CD4-positive, alpha-beta T cell treated with Interleukin-2 at 100 ng/mL for 4 hours (primary cell): ENCODE measurements at places on chromosomes 12 and 14.

DNA sequence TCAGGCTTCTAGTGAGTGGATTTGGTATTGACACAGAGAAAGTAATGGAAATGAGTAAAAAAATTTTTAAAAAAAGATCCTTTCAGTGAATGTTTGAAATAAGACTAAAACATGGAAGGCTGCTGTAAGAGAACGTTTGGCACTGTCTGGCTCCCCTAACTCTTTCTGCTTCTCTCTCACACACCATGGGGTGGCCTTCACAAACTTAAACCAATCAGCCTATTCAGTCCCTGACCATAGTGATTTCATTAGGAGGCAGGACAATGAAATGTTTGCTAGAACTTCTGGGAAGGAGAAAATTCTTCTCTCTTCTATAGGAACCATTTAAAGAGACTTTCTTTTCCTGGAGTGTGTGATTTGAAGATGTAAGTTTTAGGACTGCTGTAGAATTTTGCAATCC, 84.2 kb upstream of the GRIN2B start:
- no peak for DNase-seq

DNA sequence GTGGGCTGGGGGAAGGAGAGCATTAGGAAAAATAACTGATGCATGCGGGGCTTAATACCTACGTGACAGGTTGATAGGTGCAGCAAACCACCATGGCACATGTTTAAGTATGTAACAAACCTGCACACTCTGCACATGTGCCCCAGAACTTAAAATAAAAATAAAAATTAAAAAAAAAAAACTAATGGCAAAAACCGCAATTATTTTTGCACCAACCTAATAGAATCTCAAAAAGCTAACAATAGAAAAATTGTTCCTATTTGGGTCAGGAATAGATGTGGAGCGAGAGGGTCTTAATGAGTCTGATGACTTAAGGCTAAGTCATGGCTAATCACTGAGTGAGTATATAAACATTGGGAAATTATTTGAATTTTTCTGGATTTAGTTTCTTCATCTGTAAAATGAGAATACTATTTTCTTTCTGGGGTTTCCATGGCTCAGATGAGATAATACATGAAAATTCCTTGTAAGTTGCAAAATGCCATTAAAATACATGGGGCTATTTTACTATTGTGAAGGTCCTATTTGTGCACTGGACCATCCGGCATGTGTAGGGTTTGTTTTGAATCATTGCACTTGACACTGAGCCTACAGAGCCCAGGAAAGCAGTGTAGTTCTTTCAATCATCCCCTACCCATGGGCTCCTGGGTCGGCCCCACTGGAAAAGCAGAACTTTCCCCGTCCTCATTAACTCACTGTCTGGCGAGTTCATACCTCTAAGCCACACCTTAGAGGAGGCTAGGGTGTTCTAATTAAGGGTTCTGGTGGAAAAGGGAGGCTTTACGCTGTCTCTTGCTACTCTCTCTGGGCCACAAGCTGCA, 164.1 kb upstream of the NTF3 start:
- DNase-seq = no peak

GRCh38 chr12:25433581-25434325, 119.3 kb downstream of the LMNTD1 start:
- no peak for DNase-seq

DNA sequence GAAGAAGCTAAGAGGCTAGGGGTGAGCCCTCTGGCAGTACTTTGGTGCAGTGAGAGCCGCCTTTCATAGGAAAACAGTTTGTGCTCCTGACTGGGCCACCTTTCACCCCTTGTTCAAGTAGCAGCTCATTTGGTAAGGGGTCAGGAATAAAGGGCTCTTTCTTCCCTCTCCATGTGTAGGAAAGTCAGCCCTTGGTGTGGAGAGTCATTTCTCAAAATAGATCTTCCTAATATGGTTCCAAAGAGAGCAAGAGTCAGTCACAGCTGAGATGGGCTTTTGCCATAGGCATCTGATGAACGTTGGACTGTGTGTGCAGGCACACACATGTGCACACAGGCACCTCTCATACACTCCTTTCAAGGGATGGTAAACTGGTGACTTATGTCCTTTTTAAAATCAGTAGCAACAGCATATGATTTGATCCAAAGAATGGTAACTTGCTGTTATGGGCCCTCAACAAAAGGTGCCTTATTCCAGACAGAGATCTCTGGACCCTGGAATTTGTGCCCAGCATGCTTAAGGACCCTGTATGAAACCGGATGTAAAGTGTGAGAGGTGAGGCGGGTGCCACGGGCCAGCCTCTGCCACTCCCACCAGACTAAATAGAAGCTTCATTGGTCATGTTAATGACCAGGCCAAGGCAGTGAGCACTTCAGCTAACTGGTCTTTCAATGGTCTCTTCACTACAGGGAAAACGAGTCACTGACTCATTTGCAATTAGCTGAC, 16.7 kb upstream of the RIC8B start:
- no peak for DNase-seq

- no peak for DNase-seq
Observed at GRCh38 chr14:92880851-92881250, 42.1 kb upstream of the CHGA start.

GRCh38 chr14:94081386-94081820, 293 bp downstream of the IFI27L1 start:
- DNase-seq = no peak

DNA sequence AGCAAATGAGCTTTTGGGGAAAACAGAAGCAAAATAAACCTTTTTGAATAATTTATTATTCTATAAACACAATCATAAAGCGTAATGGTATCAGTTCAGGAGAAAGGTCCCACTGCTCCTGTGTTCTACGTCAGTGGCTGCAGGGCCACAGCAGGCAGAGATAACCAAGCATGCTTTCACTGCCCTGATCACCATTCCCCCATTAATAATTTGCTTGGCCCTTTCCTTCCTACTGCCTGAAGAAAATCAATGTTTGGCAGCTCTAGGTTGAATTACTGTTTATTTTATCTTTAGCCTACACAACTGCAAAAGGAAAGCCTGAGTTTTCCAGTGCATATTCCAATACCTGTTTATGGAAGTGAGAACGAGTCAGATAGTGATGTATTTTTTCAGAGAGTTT, 369.9 kb downstream of the DIO2 start:
- DNase-seq = no peak

GRCh38 chr14:51691176-51691575, 39.5 kb downstream of the FRMD6 start:
- DNase-seq = no peak

- DNase-seq = no peak
Observed at GRCh38 chr12:132305991-132306884, 23.2 kb downstream of the GALNT9 start.

DNA sequence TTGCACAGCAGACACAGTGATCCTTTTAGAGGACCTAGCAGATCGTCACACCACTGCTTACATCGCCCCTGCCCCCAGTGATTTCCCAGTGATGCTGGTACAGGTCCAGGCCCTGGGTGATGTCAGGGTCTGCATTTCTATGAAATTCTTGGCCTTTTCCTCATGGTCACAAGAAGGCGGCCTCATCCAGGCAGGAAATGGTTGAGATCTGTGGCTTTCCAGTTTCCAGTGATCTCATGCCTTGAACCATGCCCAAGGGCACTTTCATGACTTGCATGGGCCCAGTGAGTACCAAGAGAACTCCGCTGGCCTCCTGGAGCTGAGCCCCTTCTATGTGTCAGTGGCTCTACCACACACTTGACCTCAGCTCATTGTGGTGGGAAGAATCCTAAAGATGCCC, 41.9 kb upstream of the BDKRB2 start:
- DNase-seq = no peak
